ENCODE measurements at places on chromosomes 6 and 20.
A peak's percentile ranks its signal among the peaks of the same experiment; 100 is the strongest.

DNA sequence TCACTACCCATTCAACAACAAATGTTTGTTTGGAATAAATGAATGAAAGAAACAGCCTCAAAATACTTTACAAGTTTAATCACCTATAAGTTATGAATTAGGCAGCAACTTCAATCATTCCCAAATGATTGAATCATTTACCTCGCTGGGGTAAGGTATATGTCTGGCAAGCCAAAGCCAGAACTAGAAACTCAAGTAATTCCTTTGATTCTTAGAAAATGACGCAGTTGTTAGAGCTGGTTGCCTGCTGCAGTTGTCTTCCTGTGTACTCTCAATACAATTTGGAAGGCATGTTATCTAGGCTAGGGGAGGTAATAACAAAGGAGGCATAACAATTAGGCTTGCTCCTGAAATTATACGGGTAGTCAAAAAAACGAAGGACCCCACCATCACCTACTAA lies 160.6 kb downstream of the ATXN1 start:
- no peak for DNase-seq

DNA sequence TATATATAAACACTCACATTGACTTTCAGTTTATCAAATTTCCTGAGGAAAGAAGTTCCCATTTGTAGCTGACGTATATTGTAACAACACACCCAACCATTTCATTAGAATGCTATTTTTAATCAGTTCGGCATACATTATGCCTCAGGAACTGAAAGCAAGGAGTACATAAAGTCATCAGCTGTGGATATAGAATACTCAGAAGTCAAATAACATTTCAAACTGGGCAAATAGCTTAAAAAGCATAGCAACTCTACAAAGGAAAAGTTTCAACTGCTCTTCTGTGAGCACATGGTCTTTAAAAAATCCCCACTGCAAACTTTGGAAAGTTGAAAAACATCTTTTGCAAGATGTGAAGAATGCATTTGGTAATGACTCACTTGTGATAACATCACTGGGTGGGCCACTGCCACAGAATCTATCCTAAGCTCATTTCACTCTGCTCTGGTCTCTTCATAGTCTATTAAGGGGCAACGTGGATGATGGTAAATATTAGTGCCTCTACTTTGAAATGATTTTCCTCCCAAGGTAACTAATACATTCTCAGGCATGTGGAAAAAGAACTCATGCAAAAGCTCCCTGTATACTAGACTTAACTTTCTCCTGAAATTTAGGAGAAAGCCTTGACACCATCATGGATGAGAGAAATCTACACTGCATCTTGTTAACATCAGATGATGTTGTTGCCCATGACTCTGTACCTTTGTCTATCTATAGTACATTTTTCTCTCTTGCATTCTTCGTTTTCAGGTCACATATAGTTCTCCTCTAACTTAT lies 49.2 kb downstream of the FYN start:
- no peak for DNase-seq

DNA sequence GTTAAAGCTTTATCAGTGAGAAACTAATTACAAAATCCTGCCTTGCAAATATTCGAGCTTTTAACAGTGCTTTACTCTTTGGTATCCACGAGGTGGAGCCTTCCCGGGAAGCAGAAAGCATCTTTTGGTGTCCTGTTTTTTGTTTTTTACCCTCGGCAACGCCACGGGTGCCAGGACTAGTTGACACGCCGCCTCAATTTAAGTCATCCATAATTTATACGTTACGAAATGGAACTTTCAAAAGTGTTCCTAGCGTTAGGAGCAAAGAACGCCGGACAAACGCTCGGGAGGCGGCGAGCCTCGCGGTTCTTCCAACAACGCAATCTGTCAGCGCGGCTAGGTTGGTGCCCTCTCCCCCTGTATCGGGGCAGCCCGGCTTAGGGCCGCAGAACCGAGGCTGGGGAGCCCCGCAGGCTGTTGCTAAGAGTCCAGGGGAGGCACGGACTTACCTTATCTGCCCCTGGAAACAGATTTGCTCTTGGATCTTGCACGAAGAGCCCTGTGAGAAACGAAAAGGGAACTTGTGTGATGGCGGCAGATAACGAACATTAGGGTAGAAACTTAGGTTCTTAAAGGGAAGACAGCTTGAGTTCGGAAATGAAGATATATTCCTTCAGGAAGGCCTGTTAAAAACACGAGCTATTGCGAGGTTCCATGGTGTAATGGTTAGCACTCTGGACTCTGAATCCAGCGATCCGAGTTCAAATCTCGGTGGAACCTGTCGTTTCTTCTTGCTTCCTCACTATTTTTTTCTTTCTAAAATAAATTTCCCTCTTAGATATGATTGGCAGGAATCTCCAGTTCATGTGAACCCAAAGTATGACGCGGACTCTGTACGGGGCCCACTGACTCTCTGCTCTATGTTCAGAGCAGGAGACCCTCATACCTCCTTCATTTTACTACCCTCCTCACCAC lies 46.2 kb upstream of the ZNF184 start:
- DNase-seq = peak; percentile 44

GRCh38 chr20:3307725-3308124 lies 68.7 kb upstream of the SLC4A11 start:
- DNase-seq = no peak

DNA sequence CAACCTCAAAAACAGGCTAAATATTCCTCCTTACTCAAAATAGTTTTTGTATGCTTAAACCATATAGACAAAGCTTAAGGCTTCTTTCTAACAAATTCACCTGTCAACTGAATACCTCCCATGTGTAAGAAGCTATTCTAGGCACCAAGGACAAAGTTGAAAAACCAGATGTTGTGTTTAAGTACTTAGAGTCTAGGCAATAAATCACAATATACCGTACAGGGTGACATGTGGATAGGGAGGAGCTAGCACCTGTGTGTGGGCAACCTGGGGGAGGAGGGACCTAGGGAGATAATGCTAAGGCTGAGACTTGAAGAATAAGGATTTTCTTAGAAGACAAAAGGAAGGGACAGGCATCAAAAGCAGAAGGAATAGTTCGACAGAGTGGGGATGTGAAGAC lies 123.5 kb downstream of the LMBRD1 start:
- no peak for DNase-seq

All from germinal center (tissue), 1 donor.